ENCODE measurements at places on chromosomes 5 and 9.

- no peak for DNase-seq
Measured at GRCh38 chr5:57325678-57326397, 152.0 kb downstream of the GPBP1 start.

DNA sequence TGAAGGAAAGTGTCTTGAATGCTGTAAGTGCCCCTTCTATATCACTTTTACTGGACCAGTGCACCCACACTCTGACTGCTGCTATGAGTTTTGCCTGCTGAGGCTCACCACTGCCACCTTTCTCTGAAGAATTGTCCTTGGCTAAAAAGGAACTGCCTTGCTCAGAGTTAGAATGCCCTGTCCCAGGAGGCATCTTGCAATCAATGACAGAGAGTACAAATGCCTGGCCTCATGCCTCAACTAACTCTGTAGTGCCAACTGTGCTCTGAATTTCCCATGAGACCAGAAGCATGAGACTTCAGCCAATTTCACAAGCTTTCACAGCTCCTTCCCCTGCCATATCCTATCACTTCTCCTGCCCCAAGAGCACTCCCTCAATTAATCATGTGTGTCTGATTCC, 569.7 kb downstream of the ZNF608 start:
- no peak for DNase-seq

DNA sequence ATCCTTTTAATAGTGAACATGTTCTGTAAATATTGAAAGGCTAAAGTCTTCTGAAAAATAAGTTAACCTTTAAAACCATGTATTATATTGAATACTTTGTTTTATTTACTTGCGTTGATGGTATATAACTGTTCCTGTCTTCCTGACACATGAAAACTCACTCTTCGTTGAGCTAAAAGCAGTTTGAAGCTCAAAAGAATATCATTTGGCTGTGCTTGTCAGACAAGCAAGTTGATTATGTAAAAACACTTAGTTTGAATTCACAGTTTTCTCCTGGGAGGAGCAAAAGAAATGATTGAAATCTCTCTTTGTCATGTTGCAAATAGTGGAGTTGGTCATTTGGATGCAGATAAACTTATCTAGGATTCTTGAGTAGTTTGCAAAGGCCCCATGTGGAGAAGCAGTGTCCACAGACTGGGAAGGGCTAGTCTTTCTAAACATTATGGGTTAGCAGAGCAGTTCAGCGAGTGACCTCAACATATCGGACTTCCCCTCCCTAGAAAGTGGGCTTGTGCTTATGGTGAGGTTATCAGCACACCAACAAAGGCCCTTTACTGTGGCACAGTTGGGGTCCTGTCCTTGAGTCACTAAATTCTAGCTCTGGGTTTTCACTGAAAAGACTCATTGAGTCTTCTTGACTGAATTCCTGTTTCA, 290.4 kb downstream of the CSNK1G3 start:
- DNase-seq, result no peak

DNA sequence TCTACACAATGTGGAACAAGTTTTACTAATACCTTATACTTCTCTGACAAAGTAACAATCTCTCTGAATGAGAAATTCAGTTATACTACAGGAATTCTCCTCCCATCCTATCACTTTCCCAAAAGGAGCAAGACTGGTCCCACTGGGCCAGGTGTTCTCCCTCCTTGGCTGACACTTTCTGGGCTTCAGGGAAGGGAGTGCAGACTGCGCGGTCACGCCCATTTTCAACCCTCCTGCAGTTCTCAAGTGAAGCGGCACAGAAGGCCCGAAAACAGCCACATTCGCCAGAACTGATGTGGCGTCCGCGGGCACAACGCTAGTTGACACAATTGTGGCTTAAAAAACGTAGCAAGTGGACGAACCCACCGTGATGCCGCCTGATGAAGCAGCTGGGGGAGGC, 603 bp downstream of the SAXO1 start:
- DNase-seq, result no peak

- no peak for DNase-seq
Measured at GRCh38 chr9:4837261-4838188, 44.8 kb downstream of the RCL1 start.

GRCh38 chr5:178201927-178202235, 2.5 kb upstream of the HNRNPAB start:
- no peak for DNase-seq

DNA sequence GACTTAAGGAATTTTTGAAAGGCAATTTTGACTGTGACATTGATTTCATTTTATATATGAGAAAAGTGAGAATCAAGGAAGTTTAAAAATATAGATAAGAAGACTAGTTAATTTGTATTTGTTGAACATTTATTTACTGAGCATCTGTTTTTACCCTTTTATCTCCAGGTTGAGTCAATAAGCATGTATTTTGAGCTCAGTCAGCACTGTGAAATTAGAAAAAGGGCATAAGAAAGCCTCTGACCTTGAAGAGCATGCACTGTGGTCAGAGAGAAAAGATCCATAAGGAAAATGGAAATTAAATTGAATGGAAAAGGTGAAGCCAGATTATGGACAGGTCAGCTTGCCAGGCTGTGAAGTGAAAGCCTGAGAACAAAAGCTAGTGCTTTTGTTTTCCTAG, 44.4 kb downstream of the ELL2 start:
- no peak for DNase-seq

- no peak for DNase-seq
Measured at GRCh38 chr5:78339617-78340436, 20.6 kb upstream of the SCAMP1 start.

GRCh38 chr5:10734037-10734709, 26.9 kb downstream of the DAP start:
- DNase-seq, result no peak

GRCh38 chr9:123965801-123966686, 36.1 kb upstream of the DENND1A start:
- DNase-seq, result no peak

DNA sequence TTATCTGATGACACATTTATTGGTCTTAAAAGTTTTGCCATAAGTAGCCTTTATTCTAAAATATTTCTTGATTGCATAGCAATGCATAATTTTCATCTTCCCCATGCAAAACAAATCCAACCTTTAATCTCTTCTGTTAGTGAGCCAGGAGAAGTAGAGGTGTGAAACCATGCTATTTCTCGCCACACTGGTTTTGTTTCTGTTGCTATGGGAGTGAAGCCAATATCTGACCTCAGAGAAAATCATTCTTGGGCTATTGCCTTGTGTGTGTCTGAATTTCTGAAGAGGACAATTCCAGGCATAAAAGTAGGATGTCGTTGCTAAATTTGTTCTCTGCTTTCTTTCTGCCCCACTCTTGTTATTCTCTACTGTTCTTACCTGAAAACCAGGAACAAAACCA, 183.6 kb downstream of the PTTG1 start:
- no peak for DNase-seq

DNA sequence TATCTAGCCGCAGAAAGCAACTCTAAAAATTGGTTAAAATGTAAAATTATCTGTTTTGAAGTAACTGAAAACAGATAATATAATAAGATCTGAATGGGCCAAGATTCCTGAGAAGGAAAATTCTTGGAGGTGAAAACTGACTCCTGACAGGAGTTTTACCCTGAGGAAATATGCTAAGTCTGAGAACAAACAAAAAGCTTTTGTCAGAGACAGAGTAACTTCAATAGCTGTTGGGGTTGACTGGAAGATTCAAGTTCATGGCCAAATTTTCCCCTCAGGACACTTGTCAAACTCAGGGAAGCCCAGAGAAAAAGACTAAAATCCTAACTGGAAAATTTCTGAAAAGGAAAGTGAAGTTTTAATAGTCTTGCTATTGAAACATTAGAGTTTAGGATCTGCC, 5.7 kb downstream of the PCDHB4 start:
- DNase-seq, result no peak

- DNase-seq, result no peak
Measured at GRCh38 chr5:108046955-108047670, 334.8 kb downstream of the FBXL17 start.

DNA sequence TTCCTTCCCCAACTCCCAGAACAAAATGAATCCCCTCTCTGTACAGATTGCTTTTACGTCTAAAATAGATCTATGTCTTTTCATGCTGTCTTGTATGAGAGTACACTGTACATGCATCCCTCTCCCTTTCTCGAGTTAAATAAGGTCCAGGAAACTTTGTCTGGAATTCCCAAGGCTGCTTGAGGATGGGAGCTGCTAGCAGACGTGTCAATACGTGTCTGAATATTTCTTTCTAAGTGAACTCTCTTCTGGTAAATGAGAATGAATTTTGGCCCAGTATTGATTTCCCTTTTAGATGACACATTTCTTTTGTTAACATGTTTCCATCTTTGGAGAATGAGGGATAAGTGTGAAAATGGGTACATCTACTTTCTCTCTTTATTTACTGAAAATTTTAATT, 59.6 kb upstream of the GAS1 start:
- DNase-seq, result no peak

GRCh38 chr5:178392386-178392785, 159.8 kb upstream of the PHYKPL start:
- no peak for DNase-seq

GRCh38 chr5:132425009-132425937, 55.8 kb downstream of the SLC22A5 start:
- peak; percentile 67 for DNase-seq

GRCh38 chr5:159481751-159482150, 151.5 kb upstream of the IL12B start:
- DNase-seq, result no peak

DNA sequence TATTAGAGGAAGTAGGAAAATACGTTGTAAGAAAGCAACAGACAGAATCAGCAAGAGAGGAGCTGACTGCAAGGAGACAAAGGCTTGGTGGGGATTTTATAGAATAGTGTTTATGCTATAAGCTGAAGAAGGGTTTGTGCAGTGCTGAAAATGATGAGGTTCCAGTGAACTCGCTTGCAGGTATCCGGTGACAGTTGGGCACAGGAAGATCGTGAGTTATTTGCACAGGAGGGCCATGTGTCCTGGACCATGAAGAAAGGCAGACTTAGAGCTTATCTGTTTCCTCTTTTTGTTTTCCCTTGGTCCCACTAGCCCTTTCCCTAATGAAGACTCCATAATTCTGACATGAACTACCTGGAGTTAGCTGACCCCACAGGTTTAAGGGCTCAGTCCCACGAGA, 61.4 kb downstream of the NXNL2 start:
- DNase-seq, result no peak

DNA sequence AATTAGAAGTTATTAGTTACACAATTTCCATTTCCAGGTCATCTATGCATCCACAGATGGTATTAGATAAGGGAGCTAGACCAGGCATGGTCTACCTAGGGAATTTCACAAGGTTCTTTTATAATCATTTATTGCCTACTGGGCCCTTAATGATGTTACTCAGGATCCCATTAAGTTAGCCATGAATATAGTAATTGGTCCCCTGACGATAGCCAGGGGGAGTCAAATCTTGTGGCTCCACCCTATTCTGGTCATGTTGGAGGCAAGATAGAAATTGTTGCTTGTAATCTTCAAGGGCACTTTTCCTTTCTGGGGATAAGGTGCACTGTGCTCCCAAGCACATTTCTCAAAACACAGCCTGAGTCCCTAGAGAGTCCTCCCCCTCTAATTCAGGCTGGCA, 14.1 kb upstream of the ELL2 start:
- no peak for DNase-seq

DNA sequence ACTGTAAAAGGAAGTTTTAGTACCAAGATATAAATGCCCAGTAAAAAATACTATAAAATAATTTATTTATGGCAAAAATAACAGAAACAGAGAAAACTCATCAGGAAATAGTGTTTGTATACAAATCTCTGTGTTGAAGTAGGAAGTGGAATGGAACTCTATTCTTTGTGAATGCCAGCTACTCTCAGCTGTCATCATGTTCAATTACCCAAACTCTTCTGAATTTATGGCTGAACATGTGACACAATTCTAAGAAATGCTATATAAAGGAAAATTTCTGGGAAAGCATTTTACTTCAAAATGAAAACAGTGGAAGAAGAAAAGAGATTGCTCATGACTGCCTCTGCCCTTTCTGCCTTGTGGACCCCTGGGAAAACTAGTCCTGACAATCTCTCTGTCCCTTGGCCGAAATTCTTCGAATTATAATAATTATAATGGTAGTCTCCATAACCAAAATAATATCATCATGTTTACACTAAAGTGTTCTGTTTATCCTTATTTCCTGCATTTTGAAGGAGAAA, 522.3 kb upstream of the ST8SIA4 start:
- DNase-seq, result no peak

DNA sequence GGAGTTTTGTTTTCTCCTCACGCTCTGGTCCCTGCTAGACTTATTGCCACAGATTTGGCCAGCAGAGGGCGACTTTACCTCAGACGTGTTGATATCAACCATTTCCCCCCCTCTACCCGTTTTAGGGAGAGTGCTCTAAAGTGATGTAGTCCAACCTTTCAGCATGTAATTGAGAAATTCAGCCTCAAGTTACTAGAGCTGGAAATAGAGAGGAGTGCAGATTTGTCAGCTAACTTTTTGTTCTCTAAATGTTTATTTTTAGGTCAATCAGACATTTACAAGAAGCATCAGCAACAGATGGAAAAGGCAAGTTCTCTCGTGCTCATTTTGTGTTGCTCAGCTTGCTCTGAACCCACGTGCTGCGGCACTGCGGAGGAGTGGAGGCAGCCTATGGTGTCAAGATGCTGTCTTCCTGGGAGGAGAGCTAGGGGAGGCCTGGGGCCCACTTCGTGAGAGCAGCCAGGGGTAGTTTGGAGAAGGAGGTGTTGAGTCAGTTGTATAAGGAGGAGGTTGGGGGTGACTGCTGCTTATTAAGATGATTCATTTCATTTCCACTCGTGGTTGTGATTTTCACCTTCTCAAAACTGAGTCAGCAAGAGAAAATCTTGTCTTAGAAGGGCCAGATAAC, 53.6 kb downstream of the GPR107 start:
- peak; percentile 70 for DNase-seq

DNA sequence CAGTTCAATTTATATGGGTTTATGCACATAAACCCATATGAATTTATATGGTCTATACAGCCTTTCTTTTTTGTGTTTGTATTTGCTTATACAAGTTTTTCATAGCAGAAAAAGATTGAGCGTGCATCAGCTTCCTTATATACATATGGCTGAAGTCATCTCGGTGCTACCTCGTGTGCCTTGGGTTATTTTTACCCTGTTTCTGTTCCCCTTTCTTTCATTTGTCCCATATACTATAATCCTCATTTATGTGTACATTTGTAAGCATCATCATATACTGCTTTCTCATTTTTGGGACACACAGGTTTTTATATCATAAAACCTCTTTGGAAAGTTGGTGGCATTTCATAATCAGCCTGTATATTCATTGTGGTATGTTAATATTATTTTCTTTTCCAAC, 107.8 kb upstream of the ADAMTSL1 start:
- DNase-seq, result no peak

GRCh38 chr9:97615439-97616072, 17.6 kb downstream of the TSTD2 start:
- no peak for DNase-seq

- no peak for DNase-seq
Measured at GRCh38 chr5:74107899-74108298, 481.9 kb downstream of the ARHGEF28 start.

GRCh38 chr9:112354081-112354743, 20.8 kb upstream of the PTBP3 start:
- no peak for DNase-seq

DNA sequence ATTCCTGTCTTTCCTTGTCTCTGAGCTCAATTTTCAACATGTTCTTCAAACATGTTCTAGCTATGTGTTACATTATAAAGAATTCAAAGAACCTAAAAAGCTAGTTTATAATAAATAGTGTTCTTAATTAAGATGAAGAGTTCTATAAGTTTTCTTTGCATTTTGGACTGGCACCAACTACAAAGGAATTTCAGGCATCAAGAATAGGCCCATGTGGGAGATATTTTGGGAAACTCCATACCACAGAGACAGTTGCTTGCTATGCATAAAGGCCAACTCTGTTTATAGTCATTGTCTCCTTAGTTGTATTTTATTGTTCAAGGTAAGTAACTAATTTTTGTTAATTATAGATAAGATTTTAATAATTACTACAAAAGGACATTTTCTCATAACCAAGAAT, 4.5 kb downstream of the SLF1 start:
- DNase-seq, result no peak
